ENCODE measurements at places on chromosomes 1 and 21.
A peak's percentile ranks its signal among the peaks of the same experiment; 100 is the strongest.

- no peak for DNase-seq
These were observed 481 bp downstream of the CCDC163 start for GRCh38 chr1:45499415-45499769.

- DNase-seq: no peak
These were observed 59.9 kb upstream of the JAK1 start for GRCh38 chr1:65026235-65026634.

GRCh38 chr1:227934476-227935313 lies 13.0 kb downstream of the WNT9A start:
- no peak for DNase-seq

DNA sequence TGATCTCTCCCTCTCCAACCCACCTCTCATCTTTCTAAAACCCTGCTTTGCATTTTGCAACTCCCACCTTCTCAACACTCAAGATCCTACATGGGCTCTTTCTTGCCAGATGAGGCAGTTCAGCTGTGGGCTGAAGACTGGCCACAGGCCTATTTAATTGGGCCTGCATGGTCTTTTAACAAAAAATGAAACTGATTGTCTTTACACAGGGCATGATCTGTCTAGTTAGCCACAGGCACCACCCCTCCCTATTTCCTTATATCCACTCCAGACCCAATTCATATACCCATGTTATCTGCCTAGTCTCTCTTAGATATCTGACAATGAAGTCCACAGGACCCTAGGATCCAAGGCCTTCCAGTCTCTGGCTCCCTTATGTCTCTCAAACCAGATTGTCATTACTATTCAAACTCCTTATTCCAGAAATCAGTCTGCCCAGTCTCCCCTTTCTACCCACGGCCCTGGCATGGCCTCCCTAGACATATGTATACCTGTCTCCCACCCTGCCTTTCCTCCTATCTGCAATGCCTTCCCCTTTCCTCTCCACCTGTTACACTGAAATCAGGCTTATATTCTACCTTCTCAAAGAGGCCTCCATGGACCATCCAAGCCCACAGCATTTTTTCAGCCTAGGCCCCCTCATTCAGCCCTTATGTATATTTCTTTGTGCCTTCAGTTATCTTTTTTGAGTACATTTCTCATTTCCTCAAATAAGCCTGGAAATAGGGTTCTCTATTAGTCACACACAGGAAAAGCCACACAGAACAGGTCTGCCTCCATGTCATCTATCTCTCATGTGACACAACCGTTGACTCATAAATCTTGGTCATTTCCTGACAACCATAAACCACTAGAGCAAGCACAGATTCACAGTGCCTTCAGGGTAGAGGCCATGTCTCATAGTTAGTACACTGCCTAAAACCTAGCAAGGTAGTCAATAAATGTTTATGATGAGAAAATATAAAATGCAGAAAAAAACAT lies 39.0 kb downstream of the LPAR3 start:
- peak; percentile 79 for DNase-seq

- DNase-seq: no peak
These were observed 97.8 kb upstream of the ZC3H11B start for GRCh38 chr1:219710529-219711194.

DNA sequence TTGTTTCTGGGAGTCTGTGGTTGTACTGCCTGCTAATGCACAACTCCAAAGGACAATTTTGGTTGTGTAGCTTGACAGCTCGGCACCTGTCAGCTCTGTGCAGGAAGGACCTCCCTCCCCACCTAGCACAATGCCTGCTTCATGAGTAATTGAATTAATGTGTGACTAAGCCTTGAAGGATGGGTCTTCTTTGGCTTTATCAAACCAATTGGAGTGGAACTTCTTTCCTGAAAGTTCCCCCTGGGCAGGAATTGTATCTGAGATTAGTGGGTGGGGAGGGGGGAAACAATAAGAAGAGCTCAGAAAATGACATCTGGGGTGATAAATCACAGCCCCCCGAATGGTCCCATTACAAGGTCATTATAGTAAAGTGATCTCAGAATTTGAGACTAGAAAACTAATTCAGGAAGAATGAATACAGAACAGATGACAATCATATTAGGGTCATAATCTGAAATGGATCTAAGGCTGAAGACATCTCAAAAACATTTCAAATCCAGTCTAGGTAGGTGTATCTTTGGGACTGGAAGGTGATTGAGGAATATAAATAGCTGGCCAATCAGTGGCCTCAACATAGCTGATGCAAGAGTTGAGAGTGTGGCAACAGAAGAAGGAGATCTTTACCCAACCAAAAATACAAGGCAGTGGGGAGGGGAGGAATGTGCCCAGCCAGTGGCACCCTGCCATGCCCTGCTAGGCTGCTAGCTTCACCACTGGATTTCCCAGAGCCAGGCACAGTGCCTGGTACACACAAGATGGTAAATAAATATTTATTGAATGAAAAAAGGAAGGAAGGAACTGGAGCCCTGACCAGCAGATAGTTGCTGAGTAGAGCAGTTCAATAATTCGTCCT lies 10.1 kb upstream of the SESN2 start:
- DNase-seq: no peak

GRCh38 chr1:2073382-2074230 lies 23.4 kb downstream of the PRKCZ start:
- DNase-seq: no peak

- no peak for DNase-seq
These were observed 261.7 kb downstream of the NPHP4 start for GRCh38 chr1:5730272-5731109.

- DNase-seq: no peak
These were observed 3.5 kb upstream of the TSPAN1 start for GRCh38 chr1:46171351-46171750.

DNA sequence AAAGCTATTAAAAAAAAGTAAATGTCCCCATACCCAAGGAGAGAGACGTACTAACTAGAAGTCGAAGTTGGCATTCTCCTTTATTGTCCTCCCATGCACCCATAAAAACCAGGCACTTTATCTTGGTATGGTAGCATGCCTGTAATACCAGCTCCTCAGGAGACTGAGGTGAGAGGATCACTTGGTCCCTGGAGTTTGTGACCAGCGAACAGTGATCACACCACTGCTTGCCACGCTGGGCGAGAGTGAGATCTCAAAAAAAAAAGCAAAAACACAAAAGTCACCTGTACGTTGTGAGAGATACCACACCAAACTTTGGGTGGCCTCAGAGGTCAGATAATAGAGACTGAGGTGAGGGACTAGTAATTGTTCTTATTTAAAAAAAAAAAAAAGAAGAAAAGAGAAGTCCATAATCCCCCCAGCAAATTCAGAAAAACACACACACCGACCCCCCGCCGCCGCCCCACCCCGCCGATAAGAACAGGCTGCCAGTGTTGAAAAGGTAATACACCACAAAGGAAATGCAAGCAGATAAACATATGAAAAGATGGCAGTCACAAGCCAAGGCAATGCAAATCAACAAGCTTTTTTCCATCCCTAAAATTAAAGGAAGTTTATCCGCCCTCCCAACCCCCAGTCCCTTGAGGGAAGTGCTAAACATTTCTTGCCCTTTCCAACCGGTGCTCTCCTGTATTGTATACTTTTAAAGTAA lies 3.6 kb downstream of the L1TD1 start:
- DNase-seq: no peak

DNA sequence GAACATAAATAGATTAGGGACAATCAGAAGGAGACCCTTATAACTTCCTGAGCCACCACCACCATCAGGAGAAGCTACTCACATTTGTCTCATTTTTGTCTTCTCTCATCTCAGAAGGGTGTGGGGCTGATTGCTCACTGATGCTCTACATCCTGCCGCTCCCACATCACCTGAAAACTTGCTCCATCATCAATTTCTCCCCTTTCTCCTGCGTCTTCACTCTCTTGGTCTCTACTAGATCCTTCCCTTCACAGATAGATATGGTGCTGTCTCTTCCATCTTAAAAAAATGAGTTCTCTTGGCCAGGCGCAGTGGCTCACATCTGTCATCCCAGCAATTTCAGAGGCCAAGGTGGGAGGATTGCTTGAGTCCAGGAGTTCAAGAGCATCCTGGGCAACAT lies 38.4 kb downstream of the C1orf216 start:
- DNase-seq: no peak

GRCh38 chr1:108053270-108054013 lies 88.5 kb upstream of the VAV3 start:
- DNase-seq: no peak

DNA sequence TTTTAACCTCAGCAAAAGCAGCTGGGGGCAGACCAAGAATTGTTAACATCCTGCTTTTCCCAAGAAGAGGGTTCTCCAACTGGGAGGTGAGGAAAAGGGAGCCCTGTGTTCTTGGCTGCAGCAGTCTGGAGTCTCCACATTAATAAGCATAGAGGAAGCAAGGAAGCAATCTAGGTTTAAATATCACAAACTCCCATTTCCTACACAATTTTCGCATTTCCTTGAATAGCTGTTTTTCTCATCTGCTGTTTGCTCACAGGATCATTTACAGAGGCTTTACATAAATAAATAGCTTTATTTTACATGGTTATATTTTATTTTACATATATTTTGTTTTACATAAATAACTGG lies 124.0 kb downstream of the TRIM33 start:
- DNase-seq: no peak

- DNase-seq: no peak
These were observed 11.4 kb upstream of the KCNA3 start for GRCh38 chr1:110686188-110686587.

DNA sequence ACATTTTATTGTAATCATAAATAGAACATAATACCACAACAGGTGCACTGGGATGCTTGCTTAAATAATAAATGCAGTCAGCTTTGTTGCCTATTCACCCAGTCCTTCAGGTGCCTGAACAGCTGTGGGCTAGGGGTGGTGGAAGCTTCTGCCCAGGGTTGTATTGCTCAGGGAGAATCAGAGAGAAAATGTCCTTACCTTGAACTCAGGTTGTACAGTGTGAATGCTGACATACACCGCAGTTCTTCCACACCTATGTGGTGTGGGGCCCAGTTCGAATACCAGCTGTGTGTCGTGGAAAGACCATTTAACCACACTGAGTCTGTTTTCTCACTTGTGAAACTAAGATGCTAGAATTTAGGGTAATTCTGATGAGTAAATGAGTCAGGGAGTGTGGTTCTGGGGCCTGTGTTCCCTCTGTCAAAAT lies 115.7 kb upstream of the ATP1A1 start:
- no peak for DNase-seq

DNA sequence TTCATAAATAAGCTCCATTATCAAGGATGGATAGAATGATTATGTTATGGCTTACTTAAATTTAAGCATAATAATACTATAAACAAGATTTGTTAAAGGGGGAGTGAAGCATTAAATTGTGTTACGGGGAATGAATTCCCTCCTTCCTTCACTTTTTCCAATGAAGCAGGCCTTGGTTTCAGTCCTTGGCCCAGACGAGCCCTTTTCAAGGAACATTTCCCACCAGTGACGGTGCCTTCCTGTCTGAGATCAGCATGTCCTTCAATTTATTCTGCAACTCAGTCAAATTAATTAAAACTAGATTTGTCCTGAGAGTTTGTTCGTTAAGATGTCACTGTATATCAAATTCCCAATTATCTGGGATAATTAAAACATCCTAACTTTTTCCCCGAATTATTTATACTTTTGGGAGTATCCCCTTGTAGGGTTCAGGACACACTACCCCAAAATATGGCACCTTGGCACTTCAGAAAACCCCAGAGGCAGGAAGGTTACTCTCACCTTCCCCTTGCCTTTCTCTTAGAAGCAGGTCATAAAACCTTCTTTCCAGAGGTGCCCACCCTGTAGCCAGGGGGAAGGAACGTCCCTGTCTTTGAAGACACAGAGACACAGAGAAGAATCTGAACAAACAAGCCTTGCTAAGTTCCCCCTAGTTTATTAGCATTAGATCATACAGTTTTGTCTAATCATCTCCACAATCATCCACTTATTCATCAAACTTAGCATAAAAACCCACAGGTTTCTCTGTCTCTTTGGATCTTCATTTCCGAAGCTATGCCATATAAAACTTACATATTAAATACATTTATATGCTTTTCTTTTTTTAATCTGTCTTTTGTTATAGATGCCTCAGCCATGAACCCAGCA lies 86.2 kb upstream of the ARHGAP29 start:
- DNase-seq: no peak

DNA sequence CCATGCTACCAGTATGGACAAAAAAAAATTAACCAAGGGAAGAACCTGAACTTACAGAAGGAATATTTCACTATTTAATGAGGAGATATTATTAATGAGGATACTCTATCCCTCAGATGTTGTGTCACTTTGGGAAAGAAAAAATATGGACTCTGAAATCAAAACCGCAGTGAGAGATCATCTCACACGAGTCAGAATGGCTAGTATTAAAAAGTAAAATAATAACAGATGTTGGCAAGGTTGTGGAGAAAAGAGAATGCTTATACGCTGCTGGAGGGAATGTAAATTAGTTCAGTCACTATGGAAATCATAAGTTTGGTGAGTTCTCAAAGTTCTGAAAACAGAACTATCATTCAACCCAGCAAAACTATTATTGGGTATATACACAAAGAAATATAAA lies 30.9 kb downstream of the TNFSF4 start:
- DNase-seq: no peak

- no peak for DNase-seq
These were observed 374.7 kb downstream of the COL11A1 start for GRCh38 chr1:102733491-102734236.

DNA sequence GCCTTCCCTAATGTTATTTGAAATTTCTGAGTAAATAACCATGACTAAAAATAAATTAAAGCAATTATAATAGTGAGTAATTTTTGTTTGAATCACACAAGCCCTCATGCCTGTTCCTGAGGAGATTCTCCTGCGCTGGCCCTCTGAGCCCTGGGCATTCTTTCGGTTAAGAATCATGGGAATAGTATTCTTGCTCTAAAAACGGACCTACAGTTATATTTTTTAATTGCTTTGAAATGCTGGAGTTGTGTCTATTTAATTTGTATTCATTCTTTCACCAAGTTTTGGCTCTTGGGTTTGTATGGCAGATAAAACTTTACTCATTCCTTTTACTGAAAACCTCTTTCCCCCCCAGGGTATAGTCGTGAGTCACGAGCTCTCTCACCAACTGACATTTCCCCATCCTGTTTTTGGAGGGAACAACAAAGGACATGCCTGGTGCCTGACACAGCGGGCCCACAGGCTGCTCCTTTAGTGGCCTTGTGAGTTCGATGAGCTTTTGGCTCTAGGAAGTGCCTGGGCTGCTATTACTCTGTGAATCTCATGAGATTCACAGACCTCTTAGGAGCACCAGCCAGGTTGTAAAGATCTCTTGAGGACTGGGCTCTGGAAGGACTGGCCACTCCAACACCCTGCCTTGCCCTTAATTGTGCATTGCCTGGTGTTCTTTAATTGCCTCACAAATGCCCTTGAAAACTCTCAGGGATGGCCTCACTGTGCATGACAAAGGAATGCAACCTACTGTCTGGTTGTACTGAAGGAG lies 58.6 kb downstream of the DDR2 start:
- DNase-seq: peak; percentile 67

- DNase-seq: peak; percentile 24
These were observed 277.0 kb downstream of the PTPRU start for GRCh38 chr1:29513357-29513756.

GRCh38 chr1:5913078-5913845 lies 79.0 kb downstream of the NPHP4 start:
- no peak for DNase-seq

DNA sequence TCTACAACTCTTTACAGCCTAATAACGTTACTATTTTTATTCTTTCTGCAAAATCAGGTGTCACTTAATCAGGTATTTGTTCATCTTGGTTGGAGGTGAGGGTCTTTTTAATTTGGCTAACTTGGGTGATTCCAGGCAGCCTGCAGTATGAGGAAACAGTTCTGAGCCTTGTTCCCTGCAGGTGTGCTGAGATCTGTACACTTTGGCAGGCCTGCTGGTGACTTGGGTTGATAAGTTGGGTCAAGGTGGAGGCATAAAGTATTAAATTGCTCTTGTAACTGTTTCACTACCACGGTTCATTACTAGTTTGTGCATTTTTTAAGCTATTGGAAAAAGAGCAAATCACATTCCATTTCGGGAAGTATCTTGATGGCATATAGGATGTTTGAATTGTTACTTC lies 10.0 kb downstream of the MAP3K21 start:
- no peak for DNase-seq
